NCI-H1417 treated with DMSO at 0.1 percent for 48 hours (cell line): ENCODE measurements at places on chromosomes 3 and 15.

GRCh38 chr3:53675022-53675697 is 171.1 kb downstream of the CHDH start:
- DNase-seq: no peak

GRCh38 chr3:21672303-21672702 is 78.7 kb downstream of the ZNF385D start:
- no peak for DNase-seq

- no peak for DNase-seq
Observed at GRCh38 chr15:78225783-78226541, 8.4 kb downstream of the ACSBG1 start.

DNA sequence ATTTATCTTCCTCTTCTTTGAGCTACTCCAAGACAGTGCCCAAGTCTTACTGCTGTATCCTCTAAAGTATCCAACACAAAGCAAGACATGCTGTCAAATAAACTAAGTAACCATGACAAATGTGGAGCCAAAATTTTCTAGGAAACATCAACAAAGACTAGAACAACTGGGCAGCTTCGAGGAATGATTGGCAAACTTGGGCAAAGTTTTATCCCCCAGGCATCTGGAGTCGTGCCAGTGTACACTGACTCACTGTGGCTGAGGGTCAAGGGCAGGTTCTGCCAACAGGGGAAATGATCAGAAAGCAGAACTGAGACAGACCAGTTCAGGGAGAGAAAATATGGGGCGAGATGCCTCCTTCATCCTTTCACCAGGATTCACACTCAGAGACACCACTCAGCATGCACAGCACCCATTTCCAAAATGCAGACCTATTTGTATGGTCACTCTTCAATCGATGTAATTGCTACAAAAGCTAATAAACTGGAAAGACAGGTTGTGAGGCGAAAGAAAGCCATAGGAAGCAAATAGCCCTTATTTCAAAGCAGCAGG is 65.8 kb downstream of the MB21D2 start:
- peak; percentile 77 for DNase-seq

DNA sequence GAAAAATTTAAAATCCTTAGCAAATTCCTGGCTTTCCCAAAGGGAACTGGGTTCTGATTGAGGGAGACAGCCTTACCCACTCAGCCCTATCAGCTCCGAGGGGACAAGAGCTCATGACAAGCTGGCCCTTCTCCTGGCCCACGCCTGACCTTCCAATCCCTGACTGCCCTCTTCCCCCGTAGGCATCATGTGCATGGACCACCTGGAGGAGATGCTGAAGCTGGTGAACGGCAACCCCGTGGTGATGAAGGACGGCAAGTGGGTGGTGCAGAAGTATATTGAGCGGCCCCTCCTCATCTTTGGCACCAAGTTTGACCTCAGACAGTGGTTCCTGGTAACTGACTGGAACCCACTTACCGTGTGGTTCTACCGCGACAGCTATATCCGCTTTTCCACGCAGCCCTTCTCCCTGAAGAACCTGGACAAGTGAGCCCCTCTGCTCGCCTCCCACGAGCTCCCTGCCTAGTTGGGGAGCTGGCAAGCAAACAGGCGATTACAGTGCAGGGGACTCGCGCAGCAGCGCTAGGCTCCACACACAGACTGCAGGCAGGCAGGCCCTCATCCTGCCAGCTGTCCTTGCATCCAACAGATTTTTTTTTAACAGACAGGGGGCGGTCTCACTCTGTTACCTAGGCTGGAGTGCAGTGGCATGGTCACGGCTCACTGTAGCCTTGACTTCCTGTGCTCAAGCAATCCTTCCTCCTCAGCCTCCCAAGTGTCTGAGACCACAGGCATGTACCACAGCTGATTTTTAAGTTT is 16.8 kb downstream of the RPUSD3 start:
- DNase-seq: no peak

DNA sequence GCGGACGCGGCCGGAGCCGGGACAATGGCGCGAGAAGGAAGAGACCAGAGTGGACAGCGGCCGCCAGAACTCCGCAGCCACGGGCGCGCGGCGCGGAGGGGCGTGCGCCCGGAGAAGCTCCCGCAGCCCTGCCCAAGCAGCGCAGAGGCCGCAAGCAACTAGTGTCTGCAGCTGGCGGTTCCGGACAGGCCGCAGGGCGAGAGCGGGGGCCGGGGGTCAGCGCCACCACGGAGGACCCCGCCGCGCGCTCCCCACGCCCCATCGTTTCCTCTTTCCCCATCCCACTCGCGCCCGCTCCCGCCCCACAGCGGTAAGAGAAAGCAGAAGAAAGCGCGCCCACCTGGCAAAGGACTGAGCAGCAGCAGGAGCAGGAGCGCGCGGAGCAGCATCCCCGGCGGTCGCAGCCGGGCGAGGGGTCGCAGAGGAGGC is 440 bp downstream of the PRTG start:
- peak; percentile 33 for DNase-seq

DNA sequence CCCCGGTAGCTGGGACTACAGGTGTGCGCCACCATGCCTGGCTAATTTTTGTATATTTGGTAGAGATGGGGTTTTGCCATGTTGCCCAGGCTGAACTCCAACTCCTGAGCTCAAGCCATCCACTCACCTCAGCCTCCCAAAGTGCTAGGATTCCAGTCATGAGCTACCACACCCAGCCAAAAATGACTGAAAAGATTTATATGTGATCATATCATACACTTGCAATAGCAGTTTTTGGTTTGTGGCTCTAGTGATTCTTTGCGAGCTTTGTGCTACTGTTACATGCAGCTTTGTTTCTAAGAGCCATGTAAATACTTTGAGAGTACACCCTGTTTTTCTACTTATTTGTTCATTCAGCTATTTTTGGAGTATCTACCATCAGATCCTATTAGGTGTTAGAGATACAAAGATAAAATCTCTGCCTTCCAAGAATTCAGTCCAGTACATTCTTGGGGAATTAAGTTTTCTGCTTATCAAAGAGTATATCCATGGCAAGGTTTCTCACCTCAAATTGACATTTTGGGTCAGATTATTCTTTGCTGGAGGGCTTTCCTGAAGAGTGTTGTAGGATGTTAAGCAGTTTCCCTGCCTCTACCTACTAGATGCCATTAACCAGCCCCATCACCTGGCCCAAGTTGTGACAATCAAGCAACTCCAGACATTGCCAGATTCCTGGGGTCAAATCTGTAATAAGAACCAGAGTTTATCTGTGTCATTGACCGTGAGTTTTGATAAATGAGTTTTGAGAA is 15.0 kb downstream of the SNAP23 start:
- no peak for DNase-seq

- no peak for DNase-seq
Observed at GRCh38 chr3:58488967-58489366, 2.9 kb upstream of the KCTD6 start.

DNA sequence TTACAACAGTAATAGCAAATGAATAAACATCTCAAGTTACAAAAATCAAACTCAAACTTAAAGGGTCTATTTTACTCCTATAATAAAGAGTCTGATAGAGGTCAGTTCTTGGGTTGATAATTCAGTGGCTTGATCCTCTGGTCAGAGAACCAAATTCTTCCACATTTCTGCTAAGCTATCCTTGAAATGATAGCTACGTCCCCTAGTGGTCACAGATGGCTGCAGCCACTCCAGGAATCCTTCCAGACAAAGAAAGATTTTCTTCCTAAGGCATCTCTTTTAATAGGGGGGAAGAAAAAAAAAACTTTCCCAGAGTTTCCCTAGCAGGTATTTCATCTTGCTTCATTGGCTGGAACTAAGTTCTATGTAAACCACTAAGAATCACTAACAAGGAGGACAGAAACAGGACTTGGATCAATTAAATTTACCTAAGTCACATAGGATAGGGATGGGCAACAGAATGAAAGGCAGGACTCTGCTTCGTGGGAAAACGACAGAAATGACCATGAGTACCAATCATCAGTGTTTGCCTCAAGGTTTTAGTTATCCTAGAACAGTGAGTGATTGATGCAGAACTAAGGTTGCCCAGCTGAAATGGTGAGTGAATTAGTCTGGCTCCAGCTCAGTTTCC is 160.7 kb downstream of the STAC start:
- no peak for DNase-seq

- DNase-seq: no peak
Observed at GRCh38 chr15:32818758-32819447, 101.1 kb downstream of the GREM1 start.

GRCh38 chr3:43372809-43373559 is 86.6 kb downstream of the SNRK start:
- DNase-seq: no peak

DNA sequence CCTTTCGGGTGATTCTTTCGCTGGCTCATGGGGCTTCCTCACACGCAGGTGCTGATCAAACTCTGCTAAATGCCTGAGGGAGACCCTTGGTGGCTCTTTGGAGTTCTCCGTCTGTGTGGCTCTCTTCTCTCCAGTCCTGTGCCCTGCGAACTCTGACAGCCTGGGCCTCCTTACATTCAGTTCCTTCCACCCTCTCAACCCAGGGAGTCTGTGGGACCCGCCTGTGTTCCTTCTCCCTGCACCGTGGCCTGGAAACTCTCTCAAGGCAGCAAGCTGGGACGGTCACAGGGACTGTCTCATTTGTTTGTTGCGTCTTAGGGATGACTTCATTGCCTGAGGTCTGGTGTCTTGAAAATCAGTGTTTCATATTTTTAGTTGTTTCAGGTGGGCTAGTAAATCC is 37.0 kb upstream of the CORO2B start:
- no peak for DNase-seq

GRCh38 chr15:96582473-96582872 is 252.0 kb downstream of the NR2F2 start:
- no peak for DNase-seq

- DNase-seq: no peak
Observed at GRCh38 chr15:71215126-71215894, 100.0 kb downstream of the THSD4 start.

GRCh38 chr15:100338971-100339444 is 2.8 kb downstream of the ADAMTS17 start:
- no peak for DNase-seq

- DNase-seq: no peak
Observed at GRCh38 chr15:66701422-66702034, 508 bp upstream of the SMAD6 start.

DNA sequence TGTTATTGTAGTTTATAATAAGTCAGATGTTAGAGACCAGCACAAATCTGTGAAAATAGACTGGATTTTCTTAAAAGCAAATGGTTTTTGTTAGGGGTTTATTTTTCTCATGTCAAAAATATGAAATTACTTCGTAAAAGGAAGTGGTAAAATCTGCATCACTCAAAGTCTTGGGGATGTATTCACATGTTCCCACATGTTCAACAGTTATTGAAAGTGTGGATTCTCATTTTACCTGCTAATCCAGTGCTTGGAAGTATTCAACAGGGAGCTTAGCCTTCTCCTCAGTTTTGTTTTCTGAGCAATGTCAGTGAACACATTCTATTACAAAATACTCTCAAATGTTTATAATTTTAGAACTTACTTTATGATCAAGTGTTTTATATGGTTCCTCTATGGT is 352.0 kb downstream of the SOX2 start:
- no peak for DNase-seq

DNA sequence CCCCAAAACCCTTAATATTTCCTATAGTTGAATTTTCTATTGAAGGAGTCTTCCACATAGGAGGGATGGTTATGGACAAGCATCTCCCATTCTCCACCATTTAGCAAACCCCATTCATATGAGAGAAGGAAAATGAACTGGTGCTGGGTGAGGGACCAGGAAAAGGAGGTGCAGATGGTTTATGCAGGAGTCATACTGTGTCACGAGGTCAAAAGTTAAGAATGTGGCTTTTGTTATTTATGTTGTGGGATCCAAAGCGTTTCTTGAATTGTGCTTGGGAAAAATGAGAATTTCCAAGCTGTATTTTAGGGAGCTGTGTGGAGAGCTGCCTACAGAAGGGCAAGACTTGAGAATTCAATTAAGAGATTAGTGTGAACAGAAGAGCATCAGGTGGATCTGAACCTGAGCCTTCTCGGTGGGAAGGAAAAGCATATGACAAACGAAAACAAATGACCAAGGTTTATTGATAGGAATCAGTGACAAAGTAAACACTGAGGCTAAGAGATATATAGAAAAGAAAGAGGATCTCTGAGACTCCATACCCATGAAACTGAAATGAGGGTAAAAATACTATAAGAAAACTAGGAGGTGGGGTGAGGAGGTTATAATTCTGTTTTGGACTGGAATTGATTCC is 473.3 kb upstream of the NR2F2 start:
- DNase-seq: no peak

DNA sequence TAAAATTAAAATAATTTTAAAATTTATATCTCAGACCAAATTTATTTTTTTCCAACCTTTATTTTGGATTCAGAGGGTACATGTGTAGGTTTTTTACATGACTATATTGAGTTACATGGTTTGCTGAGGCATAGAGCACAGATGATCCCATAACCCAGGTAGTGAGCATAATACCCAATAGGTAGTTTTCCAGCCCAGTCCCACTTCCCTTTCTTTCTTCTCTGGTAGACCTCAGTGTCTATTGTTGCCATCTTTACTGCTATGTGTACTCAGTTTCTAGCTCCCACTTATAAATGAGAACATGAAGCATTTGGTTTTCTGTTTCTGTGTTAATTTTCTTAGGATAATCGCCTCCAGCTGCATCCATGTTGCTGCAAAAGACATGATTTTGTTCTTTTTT is 338.1 kb downstream of the EFHB start:
- DNase-seq: no peak

GRCh38 chr3:33883951-33884561 is 85.6 kb downstream of the PDCD6IP start:
- no peak for DNase-seq

DNA sequence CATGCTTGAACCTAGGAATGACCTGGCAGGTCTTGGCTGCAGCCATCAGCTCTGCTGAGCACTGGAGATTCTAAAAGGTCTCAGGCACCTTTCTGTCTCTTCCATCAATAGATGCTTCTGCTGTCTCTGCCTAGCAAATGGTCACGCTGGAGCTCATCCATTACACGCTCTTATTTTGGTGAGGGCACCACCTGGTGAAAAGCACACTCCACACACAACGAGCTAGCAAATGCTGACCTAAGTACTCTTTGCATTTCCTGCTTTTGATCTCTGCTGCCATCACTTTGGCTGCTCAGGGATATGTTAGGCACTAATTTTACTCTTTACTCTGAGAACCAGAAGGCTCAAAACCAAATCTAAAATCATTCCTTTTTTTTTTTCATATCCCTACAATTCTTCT is 91.3 kb downstream of the RAB11A start:
- no peak for DNase-seq

DNA sequence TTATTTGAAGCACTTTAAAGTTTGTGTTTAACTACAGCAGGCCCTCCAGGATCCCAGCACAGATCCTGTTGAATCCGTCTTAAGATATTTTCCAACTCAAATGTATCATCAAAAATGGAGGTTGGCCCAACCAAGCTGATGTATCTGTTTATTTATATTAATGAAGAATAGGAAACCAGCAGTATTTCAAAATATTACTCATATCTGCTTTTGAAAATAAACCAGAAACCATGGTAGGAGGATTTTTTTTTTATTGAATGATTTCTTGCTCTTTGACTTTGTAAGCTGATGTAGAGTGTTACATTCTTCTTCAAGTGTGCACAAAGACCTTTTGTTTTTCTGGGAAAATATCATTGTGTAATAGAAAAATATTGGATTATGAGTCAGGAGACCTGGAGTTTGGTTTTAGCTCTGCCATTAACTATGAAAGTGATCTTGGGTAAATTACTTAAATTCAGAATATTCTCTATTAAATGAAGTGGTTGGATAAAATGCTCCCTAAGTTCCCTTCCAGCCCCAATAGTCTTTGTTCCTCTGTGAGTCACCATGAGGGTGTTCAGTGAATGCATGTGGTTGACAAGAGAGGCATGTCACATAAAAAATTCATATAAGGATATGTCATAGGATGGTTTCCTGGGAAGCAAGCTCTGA is 221.3 kb upstream of the GAP43 start:
- no peak for DNase-seq

- DNase-seq: no peak
Observed at GRCh38 chr15:88397506-88397905, 69.7 kb downstream of the MRPL46 start.

- DNase-seq: no peak
Observed at GRCh38 chr3:85151555-85151954, 192.8 kb downstream of the CADM2 start.
